Stimulated activated CD4-positive, alpha-beta T cell treated with anti-CD3 and anti-CD28 coated beads, Interleukin-12 subunit alpha, Interleukin-12 subunit beta, amount 100 ng/mL, for 24 hours (primary cell): ENCODE measurements at places on chromosomes 11 and 22.

DNA sequence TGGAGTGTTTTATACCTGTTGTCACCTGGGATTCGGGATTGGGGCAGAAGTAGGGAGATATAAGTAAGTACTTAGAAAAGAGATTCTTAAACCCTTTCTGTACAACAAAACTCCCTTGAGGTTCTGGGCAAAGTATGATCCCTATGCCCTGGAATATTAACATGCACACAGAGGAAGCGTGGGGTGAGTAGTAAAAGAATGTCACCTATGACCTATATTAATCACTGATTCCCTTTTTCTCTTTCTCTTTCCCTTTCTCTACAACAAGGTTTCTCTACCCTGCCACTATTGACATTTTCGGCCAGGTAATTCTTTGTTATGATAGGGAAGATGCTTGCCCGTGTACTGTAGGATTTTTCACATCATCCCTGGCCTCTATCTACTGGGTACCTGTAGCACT is 209.7 kb upstream of the PLET1 start:
- DNase-seq = no peak

DNA sequence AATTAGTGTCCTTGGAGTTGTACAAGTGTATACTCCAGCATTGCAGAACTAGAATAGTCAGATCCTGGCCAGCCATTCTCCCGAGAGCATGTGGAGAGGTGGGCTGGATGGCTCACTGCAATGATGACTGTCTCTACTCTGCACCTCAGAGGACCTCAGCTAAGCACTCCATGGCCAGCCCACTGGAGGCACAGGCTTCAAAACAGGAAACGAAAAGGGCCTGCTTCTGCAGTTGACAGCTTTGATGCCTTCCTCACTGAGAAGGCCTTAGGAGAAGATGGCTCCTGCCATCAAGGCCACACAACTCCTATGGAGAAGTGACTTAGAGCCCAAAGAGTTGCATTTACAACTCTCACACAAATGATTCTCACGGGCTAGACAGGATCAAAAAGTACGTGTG is 9.1 kb downstream of the POLD4 start:
- DNase-seq = no peak

DNA sequence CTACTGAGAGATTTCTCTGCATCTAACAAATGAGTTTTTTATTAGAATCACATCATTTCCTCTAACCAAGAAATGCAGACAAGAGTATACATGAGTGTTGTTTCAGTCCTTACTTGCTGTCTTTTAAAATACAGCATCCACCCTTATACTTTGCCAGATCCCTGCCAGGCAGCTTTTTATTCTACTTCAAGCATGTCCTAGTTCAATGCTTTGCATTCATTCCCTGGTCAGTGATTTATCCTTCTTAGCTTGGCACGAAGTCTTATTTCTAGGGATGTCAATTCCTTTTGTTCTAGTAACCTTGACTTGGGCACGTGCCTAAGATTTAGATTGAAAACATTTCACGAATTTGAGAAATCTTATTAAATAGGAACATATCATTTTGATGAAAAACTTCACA is 307.2 kb upstream of the MPPED2 start:
- no peak for DNase-seq

GRCh38 chr11:10803676-10804075 is 5.0 kb downstream of the EIF4G2 start:
- no peak for DNase-seq

DNA sequence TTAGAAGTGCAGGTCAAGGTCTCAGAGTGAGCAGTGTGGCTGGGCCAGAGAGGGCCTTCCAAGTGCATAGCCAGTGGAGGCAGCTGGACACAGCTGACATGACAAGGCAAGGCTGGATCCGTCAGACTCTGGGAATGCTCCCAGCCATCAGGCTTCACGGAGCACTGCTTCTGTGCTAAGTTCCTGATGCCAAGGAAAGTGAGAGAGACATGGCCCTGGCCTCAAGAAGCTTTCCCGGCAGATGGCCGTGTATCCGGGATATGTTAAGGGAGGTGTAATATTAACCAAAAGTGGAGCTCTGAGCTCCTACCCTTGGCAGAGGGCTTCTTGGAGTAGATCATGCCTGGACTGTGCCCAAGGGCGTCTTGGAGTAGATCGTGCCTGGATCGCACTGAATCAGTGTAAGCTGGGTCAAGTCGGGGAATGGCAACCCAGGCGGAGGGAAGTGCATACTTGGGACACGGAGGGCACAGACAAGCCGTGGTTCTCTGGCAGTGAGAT is 7.4 kb upstream of the EFCAB6 start:
- DNase-seq = no peak

DNA sequence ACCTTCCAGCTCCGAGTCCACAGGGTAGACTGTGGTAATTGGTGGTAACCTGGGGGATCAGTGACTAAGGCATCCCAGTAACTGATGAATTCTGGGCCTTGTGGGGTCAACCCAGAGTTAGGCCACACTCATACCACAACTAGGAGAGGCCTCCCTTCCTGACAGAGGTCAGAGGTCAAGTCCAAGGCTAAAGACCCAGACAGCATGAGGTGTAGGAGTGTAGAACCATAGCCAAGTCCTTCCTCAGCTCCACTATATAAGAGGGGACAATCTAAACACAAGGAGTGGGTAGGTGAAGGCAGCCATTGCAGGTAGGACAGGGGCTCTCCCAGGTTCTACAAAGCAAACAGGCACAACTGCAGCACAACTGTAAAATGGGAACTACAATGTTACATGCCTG is 4.6 kb downstream of the AP1B1 start:
- DNase-seq = no peak
